ENCODE measurements at places on chromosomes 2 and 18.

GRCh38 chr18:10188971-10189810, 265.2 kb upstream of the APCDD1 start:
- no peak for DNase-seq

DNA sequence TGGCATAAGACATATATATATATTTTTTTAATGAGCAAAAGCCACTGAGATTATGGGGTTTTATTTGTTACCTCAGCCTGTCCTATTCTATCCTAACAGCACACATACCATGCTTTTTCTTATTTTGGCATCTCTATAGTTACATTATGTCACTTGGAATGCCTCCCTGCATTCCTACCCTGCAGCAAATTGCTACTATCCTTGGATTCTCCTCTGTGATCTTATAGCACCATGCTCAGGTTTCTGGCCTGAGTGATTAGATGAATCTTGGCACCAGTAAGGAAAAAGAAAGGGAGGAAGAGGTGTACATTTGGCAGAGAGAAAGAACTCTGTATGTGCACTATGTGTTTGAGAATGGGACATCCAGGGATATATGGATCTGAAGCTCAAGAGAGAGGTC, 86.3 kb upstream of the PELI1 start:
- no peak for DNase-seq

- peak; percentile 70 for DNase-seq
Measured at GRCh38 chr2:168998609-168999211, 32.4 kb downstream of the ABCB11 start.

DNA sequence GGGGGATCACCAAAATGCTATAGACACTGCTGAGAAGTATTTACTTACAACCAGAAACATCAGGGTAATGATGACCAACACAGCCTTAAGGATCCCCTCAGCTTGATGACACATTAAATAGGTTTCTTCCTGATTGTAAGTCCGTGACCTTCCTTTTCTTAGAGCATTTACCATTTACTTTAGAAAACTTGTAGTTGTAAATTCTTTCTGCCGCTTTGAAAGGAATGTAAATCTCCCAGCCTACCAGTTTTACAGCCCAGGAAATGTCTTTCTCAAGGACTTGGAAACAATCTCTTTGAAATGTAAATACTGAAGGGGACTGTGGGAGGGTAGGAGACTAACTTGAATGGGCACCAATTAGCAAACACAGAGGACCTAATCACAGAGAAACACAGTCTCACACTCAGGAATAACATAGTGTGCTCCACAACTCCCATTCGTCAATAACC, 278.6 kb downstream of the DSC3 start:
- no peak for DNase-seq

All from Peyer's patch (tissue), 4 donors.